Stimulated activated CD8-positive, alpha-beta memory T cell treated with anti-CD3 and anti-CD28 coated beads, Interleukin-12 subunit alpha, Interleukin-12 subunit beta, amount 100 ng/mL, for 4 hours (primary cell): ENCODE measurements at places on chromosomes 3 and 15.

GRCh38 chr15:92495446-92495845, 101.8 kb downstream of the ST8SIA2 start:
- no peak for DNase-seq

GRCh38 chr3:23537101-23537551, 268.6 kb upstream of the UBE2E1 start:
- no peak for DNase-seq

GRCh38 chr3:56682462-56683121, 473 bp downstream of the TASOR start:
- DNase-seq, result peak; percentile 62

DNA sequence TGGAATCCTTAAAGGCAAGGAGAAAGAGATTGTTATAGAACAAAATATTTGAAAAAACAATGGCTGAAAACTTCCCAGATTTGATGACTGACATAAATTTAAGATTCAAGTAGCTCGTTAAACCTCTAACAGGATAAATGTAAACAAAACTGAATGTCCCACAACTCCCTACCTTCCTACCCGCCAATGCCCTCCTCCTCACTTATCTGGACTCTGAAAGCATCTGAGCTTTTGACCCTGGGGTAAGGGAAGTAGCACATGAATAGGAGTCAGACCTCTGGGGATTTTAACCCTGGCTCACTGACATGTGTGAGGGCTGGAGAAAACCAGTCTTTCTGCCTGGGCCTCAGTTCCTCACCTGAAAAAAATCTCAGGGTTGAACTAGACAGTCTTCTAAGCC, 26.9 kb downstream of the CYP19A1 start:
- no peak for DNase-seq

- no peak for DNase-seq
Measured at GRCh38 chr15:48642795-48643194, 2.7 kb downstream of the FBN1 start.

- no peak for DNase-seq
Measured at GRCh38 chr3:171654809-171655208, 155.5 kb downstream of the PLD1 start.

- DNase-seq, result no peak
Measured at GRCh38 chr3:28745916-28746617, 397.4 kb upstream of the AZI2 start.

GRCh38 chr15:31314380-31314779, 12.3 kb upstream of the KLF13 start:
- no peak for DNase-seq

- DNase-seq, result no peak
Measured at GRCh38 chr3:52122491-52122890, 31.7 kb downstream of the POC1A start.

DNA sequence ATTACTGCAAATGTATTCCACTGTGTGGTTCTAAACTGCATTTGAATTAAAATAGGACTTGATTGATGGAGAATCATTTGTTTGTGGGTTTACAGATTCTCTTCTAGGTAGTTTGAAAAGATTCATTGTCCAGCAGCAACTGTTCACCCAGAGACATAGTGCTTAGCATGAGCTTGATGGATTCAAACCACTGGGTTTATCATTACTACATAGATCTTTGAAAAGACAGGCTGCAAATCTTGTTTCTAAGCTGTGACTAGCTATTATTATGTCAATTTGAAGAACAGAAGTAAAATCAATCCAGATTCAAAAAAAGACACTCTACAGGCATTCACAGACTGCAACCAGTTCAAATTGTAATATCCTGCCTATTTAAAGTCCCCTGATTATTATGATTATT, 49.8 kb downstream of the MBNL1 start:
- DNase-seq, result no peak

DNA sequence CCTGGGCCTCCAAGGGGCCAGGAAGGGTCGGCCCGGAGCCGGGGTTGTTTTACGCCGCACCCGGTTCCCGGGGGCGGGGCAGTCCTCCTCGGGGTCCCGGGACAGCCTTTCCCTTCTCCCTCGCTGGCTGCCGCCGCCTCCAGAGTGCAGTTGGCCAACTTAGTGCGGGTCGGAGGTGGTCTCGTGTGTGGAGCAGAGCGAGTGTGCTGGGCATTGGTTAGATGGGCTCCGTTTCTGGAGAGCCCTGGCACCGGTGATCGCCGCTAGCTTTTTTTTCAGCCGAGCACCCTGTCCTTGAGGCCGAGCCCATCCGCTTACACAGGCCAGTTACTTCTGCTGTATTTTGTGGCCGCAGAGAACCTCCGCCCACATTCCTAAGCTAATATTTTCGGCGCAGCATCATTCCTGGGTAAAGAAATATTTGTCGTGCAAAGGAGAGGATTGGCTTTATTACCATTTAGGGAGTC, 585 bp downstream of the KIF23 start:
- DNase-seq, result no peak

- no peak for DNase-seq
Measured at GRCh38 chr3:183144363-183144762, 18.2 kb downstream of the LAMP3 start.

DNA sequence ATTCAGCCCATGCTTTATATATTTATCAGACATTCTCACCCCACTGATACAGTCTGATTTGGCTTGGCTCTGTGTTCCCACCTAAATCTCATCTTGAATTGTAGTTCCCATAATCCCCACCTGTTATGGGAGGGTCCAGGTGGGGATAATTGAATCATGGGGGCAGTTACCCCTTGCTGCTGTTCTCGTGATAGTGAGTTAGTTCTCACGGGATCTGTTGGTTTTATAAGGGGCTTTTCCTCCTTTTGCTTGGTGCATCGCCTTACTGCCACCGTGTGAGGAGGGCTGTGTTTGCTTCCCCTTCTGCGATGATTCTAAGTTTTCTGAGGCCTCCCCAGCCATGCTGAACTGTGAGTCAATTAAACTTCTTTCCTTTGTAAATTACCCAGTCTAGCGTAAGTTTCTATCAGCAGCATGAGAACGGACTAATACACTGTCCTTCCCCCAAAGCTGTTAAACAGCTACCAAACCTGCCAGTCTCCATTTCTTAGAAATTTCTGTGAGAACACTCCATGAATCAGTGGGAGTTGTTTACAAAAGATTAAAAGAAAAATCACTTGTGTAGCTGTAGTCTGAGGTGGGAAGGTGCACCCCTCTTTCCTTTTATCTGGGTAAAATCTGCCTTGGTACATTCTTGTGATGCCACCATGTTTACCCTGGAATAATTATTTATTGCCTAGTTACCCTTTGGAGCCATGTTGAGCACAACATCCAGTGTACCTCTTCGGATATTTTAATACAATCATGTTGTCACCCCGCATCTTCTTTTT, 160.5 kb downstream of the THSD4 start:
- DNase-seq, result no peak

GRCh38 chr3:197878427-197878826, 71.6 kb upstream of the RPL35A start:
- DNase-seq, result no peak

GRCh38 chr3:157086060-157086750, 73.7 kb downstream of the CCNL1 start:
- no peak for DNase-seq
